ENCODE measurements at places on chromosomes 6 and 20. TPM values are rescaled to one million over a fixed set of nuclear protein-coding genes. Genes with fewer than 3 reads are reported as not detected.

- H3K27ac ChIP-seq = no peak overlapping the region
- no peaks in the 10 kb centered on the region for H3K4me1 ChIP-seq
- no peaks in the 10 kb centered on the region for H3K36me3 ChIP-seq
- H3K27me3 ChIP-seq = no peaks in the 10 kb centered on the region
Measured at GRCh38 chr20:24821391-24821790, 127.7 kb upstream of the CST7 start.

The ZFP57 gene
- total RNA-seq = not detected

The MYMX gene
- total RNA-seq = not detected

The C20orf141 gene
- total RNA-seq = not detected

The TULP4 gene
- total RNA-seq = 53.5 TPM

Measured in endothelial cell of umbilical vein (primary cell).